ENCODE measurements at places on chromosomes 2 and 18. TPM values are rescaled to one million over a fixed set of nuclear protein-coding genes. Genes with fewer than 3 reads are reported as not detected.
A peak's percentile ranks its signal among the peaks of the same experiment; 100 is the strongest.

The TMEM178A gene
- not detected for total RNA-seq

The PDE11A gene
- total RNA-seq = 5.7 TPM

- H3K27me3 ChIP-seq = no peaks in the 10 kb centered on the region
- DNase-seq = no peak
- peaks cover 38% of the 10 kb centered on the region for H3K4me1 ChIP-seq
- 0 out of 3 replicates have a peak, but pooled peaks cover 5% of the 10 kb centered on the region for H3K36me3 ChIP-seq
- H3K4me3 ChIP-seq = no peak overlapping the region
- H3K27ac ChIP-seq = no peak overlapping the region
These were observed 113.1 kb downstream of the NFATC1 start for GRCh38 chr18:79508565-79509535.

The HOXD4 gene
- not detected for total RNA-seq

DNA sequence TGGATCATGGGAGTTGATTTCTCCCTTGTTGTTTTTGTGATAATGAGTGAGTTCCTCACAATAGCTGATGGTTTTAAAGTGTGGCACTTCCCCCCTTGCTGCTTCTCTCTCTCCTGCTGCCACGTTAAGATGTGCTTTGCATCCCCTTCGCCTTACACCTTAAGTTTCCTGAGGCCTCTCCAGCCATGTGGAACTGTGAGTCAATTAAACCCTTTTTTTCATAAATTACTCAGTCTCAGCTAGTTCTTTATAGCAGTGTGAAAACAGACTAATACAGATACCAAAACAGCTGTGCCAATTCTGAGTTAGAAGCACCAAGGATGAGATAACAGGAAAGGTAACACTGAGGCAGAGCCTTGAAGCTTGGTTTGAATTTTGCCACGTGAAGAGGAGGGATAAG is 44.7 kb downstream of the ITSN2 start:
- H3K27ac ChIP-seq = no peak overlapping the region
- no peak overlapping the region for H3K4me3 ChIP-seq
- DNase-seq = no peak
- peaks cover 3% of the 10 kb centered on the region for H3K36me3 ChIP-seq

DNA sequence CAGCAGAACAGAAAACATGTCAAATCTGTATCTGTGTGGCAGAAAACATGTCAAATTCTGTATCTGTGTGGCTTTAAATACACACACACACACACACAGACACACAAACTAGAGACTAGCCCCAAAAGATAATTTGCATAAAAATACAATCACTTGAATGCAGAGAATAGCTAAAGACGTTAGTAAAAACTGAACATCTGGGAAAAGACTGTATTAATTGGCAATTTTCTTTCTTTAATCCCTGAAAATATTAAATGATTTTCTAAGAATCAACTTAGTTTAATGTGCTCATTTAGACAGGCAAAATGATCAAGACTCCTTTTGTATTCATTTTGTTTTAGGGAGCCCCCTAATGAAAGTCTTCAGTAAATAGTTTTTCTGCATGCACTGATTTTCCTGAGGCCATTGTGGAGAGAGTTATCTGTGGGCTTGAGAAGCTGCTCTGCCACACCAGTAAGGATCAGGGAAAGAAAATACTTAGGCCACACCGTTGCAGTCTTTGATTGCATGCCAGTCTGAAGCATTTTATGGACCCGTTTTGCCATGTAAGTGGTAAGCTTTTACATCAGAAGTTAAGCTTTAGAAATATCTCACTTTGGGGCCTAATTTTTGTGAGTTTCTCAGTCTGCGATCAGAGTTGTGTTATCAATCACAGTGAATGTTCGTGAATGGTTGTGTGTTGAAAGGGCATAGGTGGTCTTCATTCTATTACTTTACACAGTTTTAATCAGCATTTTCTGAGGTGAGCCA is 2.2 kb downstream of the SPATS2L start:
- no peaks in the 10 kb centered on the region for H3K27me3 ChIP-seq
- H3K4me3 ChIP-seq = no peak overlapping the region
- no peaks in the 10 kb centered on the region for H3K36me3 ChIP-seq

DNA sequence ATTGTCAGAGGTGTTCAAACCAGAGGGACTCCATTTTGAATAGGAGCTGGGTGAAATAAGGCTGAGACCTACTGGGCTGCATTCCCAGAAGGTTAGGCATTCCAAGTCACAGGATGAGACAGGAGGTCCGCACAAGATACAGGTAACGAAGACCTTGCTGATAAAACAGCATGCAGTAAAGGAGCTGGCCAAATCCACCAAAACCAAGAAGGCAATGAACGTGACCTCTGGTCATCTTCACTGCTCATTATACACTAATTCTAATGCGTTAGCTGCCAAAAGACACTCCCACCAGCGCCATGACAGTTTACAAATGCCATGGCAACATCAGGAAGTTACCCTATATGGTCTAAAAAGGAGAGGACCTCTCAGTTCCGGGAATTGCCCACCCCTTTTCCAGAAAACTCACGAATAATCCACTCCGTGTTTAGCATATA is 10.6 kb downstream of the SH3YL1 start:
- no peak overlapping the region for H3K4me3 ChIP-seq
- H3K27me3 ChIP-seq = no peaks in the 10 kb centered on the region
- H3K4me1 ChIP-seq = no peaks in the 10 kb centered on the region
- no peak overlapping the region for H3K27ac ChIP-seq

DNA sequence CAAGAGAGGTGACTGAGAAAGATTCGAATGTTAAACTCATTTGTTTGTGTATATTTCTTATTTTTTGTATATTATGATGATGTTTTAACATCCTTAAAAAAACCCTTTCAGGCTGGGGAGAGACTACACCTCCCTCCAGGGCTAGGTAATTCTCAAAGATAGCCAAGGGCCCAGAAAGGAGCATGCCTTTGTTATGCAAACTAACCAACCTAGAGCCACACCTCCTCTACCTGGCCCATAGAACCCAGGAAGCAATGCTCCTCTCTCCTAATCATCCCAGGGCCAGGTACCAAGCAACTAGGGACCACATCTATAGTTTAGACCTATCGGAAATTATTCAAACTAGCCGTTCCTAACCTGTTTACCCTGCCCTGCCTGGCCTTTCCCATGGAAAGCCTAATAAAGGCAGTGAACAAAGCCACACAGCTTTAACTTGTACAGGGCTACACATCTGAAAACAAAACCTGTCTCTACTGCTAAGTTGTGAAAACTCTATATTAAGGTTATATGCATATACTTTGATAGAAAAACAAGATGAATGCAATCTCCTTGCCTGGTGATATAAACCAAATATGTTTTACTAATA is 79.7 kb downstream of the COLEC12 start:
- H3K27ac ChIP-seq = no peak overlapping the region
- DNase-seq = no peak
- H3K27me3 ChIP-seq = peaks cover 15% of the 10 kb centered on the region
- H3K36me3 ChIP-seq = no peaks in the 10 kb centered on the region

- H3K27me3 ChIP-seq = 0 out of 3 replicates have a peak, but pooled peaks cover 2% of the 10 kb centered on the region
- no peak overlapping the region for H3K4me3 ChIP-seq
- H3K4me1 ChIP-seq = no peaks in the 10 kb centered on the region
- DNase-seq = no peak
- no peak overlapping the region for H3K27ac ChIP-seq
These were observed 81.1 kb upstream of the CD302 start for GRCh38 chr2:159879051-159879604.

The TTN gene
- total RNA-seq = 0.07 TPM

GRCh38 chr2:53452957-53453748 is 314.5 kb upstream of the CHAC2 start:
- no peak for DNase-seq
- H3K4me1 ChIP-seq = no peaks in the 10 kb centered on the region
- no peaks in the 10 kb centered on the region for H3K36me3 ChIP-seq
- H3K4me3 ChIP-seq = no peak overlapping the region
- H3K27ac ChIP-seq = no peak overlapping the region
- H3K27me3 ChIP-seq = no peaks in the 10 kb centered on the region

- no peaks in the 10 kb centered on the region for H3K36me3 ChIP-seq
- no peaks in the 10 kb centered on the region for H3K4me1 ChIP-seq
- no peaks in the 10 kb centered on the region for H3K27me3 ChIP-seq
- no peak overlapping the region for H3K27ac ChIP-seq
These were observed 51.3 kb downstream of the C2orf76 start for GRCh38 chr2:119315241-119315925.

- H3K27ac ChIP-seq = no peak overlapping the region
- no peak for DNase-seq
- no peak overlapping the region for H3K4me3 ChIP-seq
- H3K36me3 ChIP-seq = no peaks in the 10 kb centered on the region
These were observed 221.6 kb downstream of the RBM43 start for GRCh38 chr2:151040039-151040438.

DNA sequence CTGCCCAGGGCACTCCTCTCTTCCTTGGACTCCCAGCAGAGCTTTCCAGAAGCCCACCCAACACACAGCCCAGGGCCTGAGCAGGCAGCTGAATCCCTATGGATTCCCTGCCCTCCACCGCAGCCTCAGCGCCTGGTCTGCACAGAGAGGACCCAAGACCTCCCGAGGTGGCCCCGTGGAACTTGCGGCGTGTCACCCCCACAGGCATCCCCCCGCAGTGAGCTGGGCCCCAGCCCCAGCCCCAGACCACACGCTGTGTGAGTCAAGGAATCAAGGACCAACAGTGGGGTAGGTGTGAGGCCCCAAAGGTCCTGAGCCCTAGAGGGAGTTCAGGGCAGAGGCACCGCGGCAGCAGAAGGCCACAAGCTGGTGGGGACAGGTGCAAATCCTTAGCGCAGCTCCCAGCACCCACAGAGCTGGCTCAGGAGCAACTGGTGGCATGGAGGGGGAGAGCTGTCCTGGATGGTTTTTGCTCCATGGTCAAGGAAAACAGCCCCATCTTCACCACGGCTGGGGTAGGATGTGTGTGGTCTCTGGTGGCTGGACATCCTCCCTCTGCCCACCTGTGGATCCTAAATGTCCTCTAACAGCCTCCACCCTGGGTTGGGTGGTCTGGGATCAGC is 8.5 kb downstream of the HS6ST1 start:
- H3K4me1 ChIP-seq = peaks cover 43% of the 10 kb centered on the region
- H3K27me3 ChIP-seq = no peaks in the 10 kb centered on the region
- no peak for DNase-seq
- no peak overlapping the region for H3K27ac ChIP-seq

The MOGAT1 gene
- total RNA-seq = not detected

The EVX2 gene
- not detected for total RNA-seq

The SLC8A1 gene
- not detected for total RNA-seq

GRCh38 chr2:36381993-36382392 is 26.4 kb downstream of the CRIM1 start:
- no peaks in the 10 kb centered on the region for H3K36me3 ChIP-seq
- H3K27ac ChIP-seq = no peak overlapping the region
- H3K4me1 ChIP-seq = no peaks in the 10 kb centered on the region
- no peak for DNase-seq

DNA sequence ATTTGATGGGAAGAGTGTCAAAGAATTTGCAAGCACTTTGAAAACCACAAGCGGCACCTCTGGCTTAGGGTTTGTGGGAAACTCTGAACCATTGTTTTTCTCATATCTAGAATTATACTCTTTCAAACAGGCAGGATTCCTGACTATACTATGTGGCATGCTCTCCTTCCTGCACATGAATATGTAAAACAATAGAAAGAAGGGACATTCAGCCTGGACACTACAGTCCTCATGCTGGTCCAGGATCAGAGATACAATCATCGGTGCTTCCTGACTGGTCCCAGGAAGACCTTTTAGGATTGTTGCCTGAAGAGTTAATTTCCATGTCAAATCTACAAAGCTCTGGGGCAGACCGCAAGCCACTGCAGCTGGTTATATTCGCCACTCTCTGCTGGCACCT is 55.7 kb upstream of the RASGRP3 start:
- H3K36me3 ChIP-seq = no peaks in the 10 kb centered on the region
- DNase-seq = no peak
- no peaks in the 10 kb centered on the region for H3K4me1 ChIP-seq

The HJURP gene
- total RNA-seq = 46.4 TPM

DNA sequence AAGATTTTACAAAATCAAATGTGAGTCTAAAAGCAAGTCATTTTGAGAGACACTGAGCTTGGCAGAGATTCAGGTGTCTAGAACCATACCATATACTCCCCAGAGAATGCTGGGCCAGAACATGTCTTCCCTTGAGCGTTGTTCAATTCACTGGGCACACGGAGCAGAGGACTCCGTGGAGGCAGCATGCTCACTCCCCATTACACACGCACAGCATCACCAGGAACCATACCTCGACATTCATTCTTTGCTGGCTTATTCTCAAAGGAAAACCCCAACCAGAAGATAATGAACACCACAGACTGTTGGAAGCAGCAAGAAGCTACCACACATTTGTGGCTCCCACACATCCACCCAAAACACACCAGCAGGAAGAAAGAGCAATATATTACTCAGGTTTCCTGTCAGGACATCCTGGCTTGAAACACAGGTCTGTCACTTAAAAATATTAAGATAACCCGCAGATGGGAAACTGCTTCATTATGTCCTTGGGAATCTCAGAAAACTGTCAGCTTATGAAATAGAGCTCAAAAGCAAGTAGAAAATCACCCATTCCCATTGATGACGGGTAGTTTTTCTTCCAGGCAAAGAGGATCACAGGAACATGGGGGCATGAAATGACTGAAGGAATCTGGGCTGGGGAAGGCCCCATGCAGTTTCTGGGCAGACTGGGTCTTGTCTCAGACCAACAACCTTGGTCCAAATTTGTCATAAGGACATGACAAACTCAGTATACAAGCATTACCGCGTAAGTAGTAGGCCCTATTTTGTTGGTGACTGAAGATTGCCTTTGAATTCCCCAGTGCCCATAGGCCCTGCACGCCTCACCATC is 46.4 kb downstream of the PCBP1 start:
- H3K27ac ChIP-seq = peak overlapping the region; percentile 95
- H3K4me1 ChIP-seq = peaks cover 38% of the 10 kb centered on the region
- H3K36me3 ChIP-seq = no peaks in the 10 kb centered on the region
- no peaks in the 10 kb centered on the region for H3K27me3 ChIP-seq
- no peak for DNase-seq

All from K562 (cell line).